ENCODE measurements at places on chromosomes 6 and 20.

- no peak for DNase-seq
These were observed 180.8 kb upstream of the CHD6 start for GRCh38 chr20:41798930-41799502.

DNA sequence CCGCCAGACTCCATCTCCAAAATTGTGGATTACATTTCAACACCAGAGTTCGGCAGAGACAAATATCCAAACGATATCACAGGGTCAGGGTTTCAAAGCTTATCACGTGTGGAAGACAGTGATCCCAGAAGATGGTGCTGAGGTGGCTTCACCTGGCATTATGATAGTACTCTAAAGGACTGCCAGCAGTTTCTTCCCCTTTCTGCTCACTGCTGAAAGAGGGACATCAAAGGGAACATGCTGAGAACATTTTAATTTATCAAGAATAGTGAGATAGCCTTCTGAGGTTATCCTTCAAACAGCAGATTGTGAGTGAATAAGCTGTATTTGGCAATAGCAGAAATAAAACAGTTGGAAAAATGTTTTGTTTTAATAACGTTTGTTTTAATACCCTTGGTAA lies 79.7 kb downstream of the FIG4 start:
- DNase-seq, result no peak

DNA sequence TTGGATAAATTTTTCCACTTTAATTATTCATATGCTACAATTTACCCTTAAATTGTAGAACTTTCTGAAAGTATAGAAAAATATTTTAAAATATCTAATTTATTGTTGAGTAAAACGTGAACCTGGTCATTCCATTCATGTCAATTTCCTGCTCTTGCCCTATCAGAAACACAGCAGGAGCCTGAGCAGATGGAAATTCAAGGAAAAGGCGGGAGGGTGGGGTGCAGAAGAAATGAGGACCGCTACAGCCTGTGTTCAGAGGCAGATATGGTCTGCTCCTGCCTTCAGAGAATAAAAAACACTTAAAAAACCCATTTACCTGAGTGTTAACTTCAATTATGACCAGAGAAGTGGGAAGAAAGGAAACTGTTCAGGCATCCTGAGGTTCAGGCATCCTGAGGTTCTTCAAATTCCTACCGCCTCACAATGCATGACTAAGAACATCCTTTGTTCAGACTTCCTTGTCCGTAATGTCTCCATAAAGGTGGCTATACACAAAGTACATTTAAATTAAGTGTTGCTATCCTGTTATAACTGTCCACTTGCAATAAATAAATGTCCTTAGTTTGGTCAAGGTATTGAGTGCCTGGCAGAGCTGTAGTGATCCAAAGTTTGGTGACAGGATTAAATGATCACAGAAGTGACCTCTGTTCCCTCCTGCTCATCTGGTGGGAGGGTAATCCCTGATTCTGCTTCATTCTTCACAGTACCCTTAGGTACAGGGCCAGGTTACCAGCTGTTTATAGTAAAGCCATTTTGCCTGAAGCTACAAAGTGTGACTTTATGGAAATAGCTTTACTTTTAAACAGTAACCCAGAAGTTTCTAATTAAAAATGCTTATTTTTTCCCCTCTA lies 109.1 kb downstream of the MAN1A1 start:
- no peak for DNase-seq

- DNase-seq, result no peak
These were observed 32.5 kb downstream of the MGME1 start for GRCh38 chr20:18001131-18001921.

DNA sequence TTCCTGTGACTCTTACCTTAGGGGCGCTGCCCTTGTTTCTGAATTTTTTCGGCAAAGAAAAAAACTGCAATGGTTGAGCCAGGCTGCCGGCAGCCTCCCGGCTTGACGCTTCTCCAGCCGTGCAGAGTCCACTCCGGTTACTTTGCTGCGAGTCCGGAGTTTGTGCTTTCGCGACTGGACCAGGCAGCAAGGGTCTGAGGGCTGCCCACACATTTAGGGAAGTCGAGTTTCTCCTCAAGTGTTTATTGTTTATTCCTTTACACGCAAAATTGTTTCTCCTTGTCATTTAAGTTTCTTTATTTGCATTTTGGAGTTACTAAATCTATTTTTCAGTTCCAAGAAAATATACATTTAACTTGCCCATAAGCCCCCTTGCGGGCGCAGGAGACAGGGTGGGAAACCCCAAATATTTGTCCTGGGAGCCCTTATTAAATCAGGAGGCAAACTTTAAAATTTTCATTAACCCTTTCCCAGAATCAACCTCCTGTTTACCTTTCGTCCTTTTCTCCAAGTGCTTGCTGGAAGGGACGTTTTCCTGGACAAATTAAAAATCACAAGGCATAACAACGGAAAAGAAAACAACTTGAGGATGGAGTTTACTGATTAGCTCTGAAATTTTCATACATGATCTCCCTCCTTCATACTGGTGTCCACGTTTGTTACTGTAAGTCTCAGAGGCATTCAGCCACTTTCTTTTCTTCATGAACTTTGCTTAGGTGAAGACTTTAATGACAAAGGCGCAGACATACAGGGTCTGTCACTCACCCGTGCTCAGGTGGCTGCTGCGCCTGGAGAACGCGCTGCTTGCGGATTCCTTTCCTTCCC lies 1.7 kb upstream of the PDE10A start:
- no peak for DNase-seq

GRCh38 chr6:28978959-28979561 lies 26.1 kb downstream of the ZNF311 start:
- DNase-seq, result no peak

DNA sequence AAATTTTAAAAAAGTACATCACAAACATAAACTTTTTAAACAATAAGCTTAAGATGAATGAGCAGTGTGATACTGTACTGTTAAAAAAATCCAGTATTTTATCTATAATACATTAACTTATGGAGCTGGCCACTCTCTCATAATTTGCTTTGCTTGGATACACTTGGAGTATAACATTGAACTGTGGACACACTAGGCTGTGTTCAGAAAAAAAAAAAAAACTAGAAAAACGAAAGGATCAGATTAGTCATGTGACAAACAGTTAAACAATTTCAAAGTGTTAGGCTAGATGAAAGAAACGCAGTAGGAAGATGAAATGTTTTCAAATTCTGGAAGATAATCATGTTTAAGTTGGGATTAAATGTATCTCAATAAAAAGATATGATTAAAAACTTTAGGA lies 220.0 kb downstream of the GRIK2 start:
- DNase-seq, result no peak

- peak; percentile 14 for DNase-seq
These were observed 4.0 kb downstream of the EEF1A1 start for GRCh38 chr6:73516514-73517489.

- DNase-seq, result no peak
These were observed 69.4 kb downstream of the BACH2 start for GRCh38 chr6:90227213-90227612.

DNA sequence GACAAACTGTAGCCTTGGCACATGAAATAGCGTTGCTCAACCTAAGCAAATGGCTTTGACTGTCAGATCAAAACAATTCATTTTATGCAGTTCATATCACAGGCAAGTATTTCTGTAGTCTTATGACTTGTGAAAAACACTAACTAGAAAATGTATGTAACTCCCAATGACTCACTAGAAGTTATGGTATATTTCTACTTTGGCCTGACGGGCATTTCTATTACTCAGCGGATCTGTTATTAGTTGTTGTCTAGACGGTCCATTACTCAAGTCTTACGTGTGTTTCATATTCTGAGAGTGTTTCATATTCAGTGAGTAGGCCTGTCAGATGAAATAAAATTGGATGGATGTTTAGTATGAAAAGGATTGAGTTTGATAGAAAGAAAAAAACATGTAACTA lies 880.9 kb downstream of the PRIM2 start:
- no peak for DNase-seq

GRCh38 chr6:134195164-134195906 lies 122.6 kb downstream of the SGK1 start:
- no peak for DNase-seq

DNA sequence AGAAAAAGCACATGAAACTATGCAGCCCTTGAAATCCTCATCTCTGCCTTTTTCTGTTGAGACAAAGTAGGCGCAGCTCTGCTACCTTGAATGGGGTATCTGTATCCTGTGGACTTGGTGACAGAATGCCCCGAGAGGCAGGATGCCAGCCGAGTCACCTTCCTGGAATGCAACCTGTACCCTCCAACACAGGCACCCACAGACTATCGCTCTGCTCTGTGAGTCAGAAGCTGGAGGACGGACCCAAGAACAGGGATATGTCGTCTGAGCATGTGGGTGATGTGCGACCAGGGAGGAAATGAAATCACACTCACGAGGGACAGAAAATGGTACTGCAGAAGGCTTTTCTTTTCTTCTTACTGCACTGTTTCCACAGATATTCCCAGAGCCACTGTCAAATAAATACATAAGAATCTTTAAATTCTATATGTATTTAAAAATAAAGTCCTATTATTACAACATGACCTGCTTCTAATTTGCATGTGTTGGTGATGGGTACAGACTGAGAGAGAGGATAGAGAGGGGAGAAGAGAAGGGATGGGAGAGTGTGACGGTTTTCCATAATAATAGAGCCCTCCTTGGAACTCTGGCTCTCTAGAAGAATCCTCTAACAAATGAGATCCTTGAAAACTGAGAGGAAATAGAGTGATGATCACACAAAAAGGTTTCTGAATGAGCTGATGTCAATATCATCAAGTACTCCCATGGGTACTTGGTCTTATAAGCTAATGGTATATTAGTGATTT lies 308.1 kb downstream of the FOXC1 start:
- peak; percentile 46 for DNase-seq

DNA sequence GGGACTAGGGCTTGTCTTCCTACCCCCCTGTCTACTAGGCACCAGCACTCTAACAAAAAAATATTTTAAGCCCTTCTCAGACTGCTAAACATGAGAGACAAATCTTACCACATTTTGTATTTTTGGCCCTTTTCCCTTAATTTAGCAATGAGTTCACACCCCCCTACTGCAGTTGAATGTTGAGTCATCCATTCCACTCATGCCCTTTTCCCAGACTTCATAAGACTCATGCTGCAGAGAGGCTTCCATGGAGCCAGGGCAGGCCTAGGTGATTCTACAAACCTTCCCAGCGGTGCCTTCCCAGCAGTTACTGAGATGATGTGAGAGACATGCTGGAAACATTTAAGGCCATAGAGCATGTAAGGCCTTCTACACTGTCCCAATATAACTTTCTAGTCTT lies 53.9 kb downstream of the PXDC1 start:
- DNase-seq, result no peak

Measured in activated CD8-positive, alpha-beta memory T cell treated with anti-CD3 and anti-CD28 coated beads, Interleukin-2, amount 10 ng/mL, durations not matched to agents 7 days and 5 days (primary cell).